ENCODE measurements at places on chromosomes 7 and 10. TPM values are rescaled to one million over a fixed set of nuclear protein-coding genes. Genes with fewer than 3 reads are reported as not detected.

Gene CELF2
- total RNA-seq, result 6.7 TPM

Gene UTF1
- total RNA-seq, result not detected

Gene ANKIB1
- total RNA-seq, result 93.3 TPM

Gene PPP1R3A
- total RNA-seq, result not detected

Gene PON1
- total RNA-seq, result not detected

Gene OR2A12
- total RNA-seq, result not detected

Gene CYP2C18
- total RNA-seq, result not detected

Gene SAP25
- not detected for total RNA-seq

Gene ADAM22
- 0.28 TPM for total RNA-seq

Gene HOGA1
- total RNA-seq, result 0.56 TPM

Gene PBLD
- 7.3 TPM for total RNA-seq

Gene GRM8
- total RNA-seq, result under 0.01 TPM

Data from regular cardiac myocyte (primary cell).